Cerebellar nuclear complex (tissue), 1 donor: ENCODE measurements at places on chromosomes 12 and 14.

GRCh38 chr14:32896979-32897697 lies 41.5 kb upstream of the NPAS3 start:
- DNase-seq: no peak

DNA sequence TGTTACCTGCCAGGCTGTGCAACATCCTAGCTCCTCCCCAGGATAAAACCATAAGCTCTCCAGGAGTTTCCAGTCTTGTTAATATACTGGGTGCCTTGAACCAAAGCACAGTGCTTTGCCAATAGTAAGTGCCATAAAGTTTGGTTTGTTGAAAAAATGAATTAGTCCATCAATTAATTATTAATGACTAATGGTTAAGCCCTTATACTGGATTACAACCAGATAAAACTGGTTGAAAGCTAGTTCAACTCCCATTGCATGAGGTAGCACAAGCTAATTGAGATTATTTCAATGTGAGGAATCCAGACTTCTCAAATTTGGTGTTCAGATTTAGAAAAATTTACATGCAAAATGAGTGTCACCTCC lies 1.6 kb upstream of the KRT3 start:
- no peak for DNase-seq

DNA sequence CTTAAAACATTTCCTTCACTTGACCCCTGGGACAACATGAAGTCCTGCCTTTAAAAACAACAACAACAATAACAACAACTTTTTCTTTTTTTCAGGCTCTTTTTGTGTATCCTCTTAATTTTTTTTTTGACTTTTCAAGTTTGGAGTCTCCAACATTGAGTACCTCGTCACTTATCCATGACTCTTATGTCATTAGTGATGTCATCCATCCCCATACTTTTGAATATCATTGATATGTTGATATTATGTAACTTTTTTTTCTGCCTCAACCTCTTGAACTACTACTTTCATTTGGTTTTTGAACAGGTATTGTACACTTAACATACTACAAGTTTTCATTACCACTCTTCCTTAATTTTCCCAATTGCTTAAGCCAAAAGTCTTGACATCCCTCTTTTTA lies 143.0 kb upstream of the ATXN7L3B start:
- no peak for DNase-seq

DNA sequence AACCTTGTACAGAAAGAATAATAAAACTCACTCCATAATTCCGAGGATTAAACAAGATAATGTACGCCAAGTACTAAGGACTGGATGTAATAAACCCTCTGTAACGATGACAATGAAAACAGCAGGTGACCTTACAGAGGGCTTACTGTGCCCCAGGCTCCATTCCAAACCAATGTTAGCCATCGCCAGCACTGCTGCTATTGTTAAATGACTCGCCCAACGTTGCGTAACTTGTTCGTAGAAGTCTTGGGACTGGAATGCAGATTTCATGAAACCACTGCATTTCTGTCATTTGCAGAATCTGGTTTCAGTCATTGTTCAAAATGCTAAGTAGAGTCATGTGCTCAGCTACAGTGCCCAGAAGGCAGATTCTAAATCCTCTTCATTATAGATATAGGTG lies 728 bp upstream of the STON2 start:
- no peak for DNase-seq

DNA sequence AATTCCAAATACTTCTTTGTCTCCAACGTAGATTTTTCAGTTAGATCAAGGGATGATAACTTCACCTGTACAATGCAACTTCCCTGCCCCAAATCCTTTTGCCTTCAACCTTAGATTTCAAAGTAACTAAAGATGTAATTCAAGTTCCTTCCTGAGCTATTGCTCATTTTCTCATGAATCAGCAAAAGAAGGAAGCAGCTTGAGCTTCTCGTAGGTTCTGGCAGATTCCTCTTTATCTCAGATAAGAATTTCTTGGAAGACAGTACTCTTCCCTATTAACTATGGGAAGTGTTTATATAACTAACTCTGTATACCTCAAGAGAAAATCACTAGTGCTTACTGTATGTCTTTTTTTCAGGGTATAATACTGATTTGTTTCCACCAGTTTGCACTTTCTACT lies 203.8 kb downstream of the RASSF9 start:
- no peak for DNase-seq

DNA sequence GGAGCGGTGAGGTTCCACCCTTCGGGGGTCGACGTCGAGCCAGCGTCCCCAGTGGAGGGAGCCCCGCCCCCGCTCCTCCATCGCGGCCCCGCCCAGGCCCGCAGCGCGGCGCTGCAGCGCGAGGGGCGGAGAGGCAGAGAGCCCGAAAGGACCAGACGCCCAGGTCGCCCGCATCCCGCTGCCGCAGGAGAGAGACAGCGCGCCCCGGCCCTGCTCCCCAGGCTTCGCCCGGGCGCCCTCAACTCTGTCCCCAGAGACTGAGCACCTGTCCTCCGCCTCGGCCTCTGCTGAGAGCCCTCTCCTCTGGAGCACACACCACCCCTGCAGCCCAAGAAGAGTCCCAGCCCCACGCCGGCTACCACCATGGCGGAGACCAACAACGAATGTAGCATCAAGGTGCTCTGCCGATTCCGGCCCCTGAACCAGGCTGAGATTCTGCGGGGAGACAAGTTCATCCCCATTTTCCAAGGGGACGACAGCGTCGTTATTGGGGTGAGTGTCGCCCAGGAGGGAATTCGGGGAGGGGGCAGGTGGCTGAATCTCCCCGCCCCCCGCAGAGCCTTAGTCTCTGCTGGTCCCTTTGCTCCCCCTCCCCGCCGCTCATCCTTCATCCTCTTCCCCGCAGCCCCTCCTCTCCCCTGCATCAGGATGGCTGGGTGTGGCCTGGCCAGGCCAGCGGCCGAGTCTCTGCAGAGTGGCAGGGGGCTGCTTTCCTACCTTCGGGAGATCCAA lies at the start of gene KIF5A:
Gene KIF5A (plus strand): TSS at position 136 of the 732 bp plus-strand sequence. CDS start 228 bp downstream, at position 364.
- peak; percentile 26 for DNase-seq

DNA sequence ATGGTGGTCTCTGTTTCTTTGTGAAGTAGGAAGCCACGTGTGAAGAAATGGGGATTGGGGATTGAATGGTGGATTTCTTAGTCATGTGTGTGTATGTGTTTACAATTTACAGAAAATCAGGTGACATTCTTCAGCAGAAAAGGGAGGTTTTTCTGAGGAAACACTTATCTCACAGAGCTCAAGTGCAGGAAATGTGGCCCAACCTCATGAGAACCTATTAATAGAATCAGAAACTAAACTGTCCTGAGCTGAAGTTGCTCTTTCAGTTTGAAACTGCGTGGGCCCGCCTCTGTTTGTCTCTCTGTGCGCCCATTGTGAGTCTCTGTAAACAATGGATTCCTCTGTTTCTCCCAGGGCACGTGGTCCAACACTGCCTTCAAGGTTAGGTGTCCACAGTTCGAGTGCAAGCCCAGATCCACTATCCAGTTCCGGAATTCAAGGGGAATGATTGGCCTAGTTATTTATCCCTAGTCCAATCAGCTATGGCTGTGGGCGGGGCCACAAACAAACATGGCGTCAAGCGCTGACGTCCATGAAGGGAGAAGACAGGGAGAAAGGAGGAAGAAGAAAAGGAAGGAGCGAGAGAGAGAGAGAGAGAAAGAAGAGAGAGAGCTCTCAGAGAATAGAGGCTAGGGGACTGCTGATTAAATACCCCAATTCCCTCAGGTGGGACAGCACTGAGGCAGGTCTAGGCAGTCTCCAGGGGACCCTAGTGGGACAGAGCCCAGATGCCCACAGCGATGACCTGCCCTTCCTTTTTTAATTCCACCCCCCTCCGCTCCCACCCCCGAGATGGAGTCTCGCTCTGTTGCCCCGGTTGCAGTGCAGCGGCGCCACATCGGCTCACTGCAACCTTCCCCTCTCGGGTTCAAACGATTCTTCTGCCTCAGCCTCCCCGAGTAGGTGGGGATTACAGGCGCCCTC lies 31.4 kb upstream of the C12orf76 start:
- DNase-seq: no peak

DNA sequence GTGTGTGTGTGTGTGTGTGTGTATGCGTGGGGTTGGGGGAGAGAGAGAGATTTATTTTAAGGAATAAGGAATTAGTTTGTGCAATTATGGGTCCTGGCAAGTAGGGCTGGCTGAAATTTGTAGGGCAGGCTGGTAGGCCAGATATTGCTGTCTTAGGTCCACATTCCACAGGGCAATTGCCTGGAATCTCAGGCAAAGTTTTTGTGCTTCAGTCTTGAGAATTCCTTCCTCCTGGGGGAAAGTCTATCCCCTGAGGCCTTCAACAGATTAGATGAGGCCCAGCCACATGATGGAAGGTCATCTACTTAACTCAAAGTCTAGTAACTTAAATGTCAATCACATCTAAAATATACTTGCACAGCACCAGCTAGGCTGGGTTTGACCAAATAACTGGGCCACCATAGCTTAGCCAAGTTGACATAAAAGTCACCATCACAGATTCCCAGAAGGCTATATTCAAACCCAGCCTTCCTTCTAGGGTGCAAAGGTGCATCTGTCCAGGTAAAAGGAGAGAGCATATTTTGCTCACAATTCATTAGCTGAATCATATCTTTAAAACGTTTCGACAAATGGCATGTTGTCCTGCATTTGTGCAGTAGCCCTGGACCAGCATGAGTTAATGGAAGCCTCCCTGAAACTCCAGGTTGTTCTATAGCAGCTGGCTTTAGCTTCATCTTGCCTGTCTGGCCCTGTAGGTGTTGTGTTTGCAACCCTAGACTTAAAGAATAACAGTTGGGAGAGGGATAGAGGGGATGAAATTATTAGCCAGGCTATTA lies 63.1 kb downstream of the C14orf132 start:
- DNase-seq: no peak

GRCh38 chr14:22303589-22304195 lies 285.3 kb downstream of the DAD1 start:
- no peak for DNase-seq

DNA sequence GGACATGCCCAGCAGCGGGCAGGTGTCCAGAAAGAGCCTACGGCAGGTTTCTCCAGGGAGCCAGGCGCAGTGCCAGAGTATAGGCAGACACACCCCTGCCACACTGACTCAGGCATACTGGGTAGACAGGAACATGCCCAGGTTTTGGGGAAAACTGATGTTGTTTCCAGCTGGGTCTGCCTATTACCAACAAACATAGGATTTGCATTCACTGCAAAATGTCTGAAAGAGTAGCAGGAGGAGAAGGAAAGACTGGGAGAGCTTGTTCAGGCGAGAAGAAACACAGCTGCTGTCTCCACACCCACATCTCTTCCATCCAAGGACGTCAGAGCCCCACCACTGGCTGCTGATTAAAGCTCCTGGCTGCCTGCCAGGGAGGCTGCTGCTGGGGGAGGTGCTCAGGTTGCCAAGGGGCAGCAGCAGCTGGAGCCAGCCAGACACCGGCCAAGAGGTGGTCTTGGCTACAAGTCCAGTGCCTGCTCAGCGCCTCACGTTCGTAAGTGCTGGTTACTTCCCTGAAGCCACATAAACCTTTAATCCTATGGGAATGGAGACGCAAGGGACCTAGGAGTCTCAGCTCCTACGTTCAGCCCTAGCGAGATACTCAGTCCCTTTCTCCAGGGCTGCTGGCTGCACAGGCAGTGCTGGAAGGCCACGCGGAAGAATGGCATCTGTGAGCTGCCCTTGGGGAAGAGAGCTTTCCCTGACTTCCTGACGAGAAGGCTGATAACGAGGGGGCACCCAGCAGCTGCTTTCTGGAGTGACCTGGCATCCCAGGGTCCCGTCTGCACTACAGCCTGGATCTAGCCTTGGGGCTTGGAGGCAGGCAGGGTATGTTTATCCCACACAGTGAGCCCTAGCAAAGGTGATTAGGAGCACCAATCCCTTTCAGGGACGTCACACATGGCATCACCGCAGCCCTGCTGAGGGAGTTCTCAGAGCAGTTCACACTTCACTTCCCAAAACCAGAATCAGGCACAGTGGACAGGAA lies 58.1 kb downstream of the PLEKHG3 start:
- DNase-seq: peak; percentile 33
